ENCODE measurements at places on chromosomes 3 and 15.

GRCh38 chr3:140007911-140008869 is 73.2 kb downstream of the CLSTN2 start:
- DNase-seq = no peak

DNA sequence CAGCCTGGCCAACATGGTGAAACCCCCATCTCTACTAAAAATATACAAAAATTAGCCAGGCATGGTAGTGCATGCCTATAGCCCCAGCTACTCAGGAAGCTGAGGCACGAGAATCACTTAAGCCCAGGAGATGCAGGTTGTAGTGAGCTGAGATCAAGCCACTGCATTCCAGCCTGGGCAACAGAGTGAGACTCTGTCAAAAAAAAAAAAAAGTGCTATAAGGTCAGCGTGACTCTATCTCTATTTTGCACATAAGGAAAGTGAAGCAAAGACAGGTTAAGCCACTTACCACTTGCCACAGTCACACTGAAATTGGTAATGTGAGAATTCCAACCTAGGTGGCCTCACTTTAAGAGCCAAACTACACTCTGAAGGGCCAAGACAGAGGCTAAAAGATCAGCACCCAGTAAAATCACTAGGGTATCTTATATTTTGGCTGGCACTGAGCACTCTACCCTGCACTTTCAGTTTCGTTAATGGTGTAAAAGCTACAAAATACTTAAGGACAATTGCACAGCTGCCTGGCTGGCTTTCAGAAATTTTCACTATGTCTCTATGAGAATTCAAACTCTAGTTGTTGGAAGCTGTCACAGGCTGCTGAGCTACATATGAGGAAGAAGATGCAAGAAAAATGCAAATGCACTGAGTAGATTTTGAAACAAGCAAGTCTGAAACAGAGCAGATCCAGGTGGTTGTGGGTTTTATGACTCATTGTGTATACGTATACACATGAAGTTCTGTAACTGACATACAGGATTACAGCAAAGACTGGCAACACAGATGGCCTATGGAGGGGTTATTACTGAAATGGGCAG is 32.7 kb downstream of the TRANK1 start:
- peak; percentile 67 for DNase-seq

DNA sequence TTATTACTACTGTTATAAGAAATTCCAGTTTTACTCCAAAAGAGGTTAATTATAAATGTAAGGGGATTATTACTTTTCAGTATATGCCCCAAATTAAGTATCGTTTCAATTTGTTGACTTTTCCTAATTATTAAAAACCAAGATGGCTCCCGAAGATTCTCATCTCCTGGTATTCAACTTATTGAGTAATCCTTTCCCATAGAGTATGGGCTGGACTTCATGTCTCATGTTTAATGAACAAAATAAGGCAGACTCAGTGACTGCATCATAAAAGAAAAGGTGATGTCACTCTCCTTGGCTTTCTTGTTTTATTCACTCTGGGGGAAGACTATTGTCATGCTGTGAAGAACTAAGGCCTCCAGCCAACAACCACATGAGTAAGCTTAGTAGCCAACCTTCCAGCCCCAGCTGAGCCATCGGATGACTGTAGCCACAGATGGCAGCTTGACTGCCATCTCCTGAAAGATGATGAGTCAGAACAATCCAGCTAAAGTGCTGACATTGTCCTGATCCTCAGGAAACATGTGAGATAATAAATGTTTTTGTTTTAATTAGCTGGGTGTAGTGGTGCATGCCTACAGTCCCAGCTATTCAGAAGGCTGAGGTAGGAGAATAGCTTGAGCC is 17.3 kb downstream of the IGF2BP2 start:
- DNase-seq = peak; percentile 25

- no peak for DNase-seq
Observed at GRCh38 chr3:182122779-182123178, 411.1 kb downstream of the SOX2 start.

DNA sequence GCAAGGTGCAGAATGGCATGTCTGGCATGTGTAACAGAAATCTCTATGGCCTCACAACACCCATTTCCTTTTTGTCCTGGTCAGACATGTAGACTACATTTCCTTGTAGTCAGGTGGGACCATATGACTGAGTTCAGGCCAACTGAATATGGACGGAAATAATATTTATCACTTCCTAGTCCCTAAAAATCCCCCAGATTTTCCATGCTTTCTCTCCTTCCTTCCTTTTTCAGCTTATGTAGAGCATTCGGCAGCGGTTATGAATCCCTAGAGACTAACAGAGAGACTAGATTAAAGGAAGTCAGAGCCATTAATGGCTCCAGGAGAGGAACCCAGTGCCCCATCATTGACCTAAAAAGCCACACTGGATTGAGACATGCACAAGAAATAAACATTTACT is 35.8 kb downstream of the SLC9A9 start:
- DNase-seq = no peak

DNA sequence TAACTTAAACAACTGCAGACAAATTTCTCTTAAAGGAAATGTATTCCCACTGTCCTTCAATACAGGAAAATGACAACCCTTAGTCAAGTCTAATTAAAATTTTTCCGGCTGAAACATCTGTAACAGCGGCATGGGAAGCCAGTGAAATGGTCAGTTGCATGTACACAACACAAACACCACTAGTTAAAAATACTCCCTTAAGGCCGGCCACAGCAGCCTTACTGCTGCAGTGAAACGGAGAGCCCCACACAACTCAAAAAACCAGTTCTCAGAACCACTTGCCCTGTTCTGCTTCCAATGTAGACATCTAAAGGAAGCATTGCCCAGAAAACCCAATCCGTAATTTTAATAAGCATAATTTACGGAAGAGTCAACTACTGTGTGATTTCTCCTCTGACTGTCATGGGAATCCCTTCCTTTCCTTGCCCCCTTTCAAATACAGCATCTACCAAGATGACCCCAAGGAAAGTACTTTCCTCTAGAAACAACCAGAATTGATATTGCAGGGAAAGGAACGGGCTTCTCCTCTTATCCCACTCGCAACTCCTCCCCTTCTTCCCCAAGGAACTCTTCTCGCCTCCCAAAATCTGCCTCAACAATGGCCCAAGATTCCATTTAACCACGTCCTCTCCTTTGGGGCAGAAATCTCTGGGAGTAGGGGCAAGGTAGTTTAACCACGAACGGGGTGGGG is 1.6 kb downstream of the FBN1 start:
- DNase-seq = peak; percentile 25

DNA sequence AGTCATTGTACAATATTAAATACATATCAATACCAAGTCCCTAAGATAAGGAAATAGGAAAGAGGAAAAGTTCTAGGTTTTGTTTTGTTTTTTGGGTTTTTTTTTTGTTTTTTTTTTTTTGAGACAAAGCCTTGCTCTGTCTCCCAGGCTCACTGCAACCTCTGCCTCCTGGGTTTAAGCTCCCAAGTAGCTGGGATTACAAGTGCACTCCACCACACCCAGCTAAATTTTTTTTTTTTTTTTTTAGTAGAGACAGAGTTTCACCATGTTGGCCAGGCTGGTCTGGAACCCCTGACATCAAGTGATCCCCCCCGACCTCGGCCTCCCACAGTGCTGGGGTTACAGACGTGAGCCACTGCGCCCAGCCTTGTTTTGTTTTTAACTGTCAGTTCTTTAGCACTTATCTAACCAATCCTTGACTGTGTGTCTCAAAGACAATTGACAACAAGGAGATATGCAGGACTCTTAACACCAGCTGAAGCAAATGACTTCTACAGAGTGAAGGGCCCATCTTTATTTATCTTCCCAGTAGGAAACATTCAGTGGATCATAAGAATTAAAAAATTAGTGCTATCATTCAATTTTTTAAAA is 100.0 kb upstream of the RAP2B start:
- DNase-seq = no peak
